ENCODE measurements at places on chromosomes 6 and 20. TPM values are rescaled to one million over a fixed set of nuclear protein-coding genes. Genes with fewer than 3 reads are reported as not detected.

DNA sequence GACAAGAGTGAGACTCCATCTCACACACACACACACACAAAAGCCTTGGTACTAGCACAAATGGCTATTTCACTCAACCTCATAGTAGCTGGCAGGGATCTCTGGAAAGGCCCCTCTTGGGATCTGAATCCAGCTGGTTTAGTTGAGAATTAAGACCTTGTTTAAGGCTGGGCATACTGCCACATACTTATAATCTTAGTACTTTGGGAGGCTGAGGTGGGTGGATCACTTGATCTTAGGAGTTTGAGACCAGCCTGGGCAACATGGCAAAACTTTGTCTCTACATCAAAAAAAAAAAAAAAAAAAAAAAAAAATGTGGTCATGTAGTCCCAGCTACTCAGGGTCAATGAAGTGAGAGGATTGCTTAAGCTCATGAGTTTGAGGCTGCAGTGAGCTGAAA lies 628.3 kb downstream of the MMUT start:
- no peak for DNase-seq

ZCCHC3 gene
- 15.4 TPM for total RNA-seq

- no peak for DNase-seq
Measured at GRCh38 chr20:23441850-23442313, 2.4 kb downstream of the CSTL1 start.

DNA sequence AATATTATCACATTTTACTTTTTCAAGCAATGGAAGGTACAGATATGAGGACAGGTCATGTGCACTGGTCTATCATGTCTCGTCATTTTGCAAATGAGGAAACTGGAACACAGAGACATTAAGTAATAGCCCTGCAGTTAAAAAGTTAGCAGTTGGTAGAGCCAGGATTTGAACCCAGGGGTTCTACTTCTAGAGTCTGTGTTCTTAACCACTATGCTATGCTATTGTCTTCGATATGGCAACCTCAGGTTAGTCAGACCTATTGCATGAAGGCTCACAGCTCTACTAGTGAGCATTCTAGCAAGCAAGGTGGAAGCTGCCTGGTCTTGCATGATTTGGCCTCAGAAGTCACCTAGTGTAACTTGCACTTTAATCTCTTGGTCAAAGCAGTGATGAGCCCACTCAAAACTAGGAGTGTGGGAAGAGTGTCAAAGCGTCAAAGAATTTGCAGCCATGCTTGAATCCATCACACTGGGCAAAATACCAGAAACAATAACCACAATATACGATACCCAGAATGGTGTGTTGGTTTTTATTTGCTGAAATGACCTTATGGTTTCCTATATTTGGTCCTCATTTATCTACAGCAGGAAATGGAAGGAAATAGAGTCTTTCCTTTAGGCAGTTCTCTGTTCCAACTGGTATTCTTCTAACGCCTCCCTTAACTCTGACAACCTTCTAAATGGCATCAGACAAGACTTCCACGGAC lies 20.4 kb upstream of the BMP2 start:
- DNase-seq: no peak

- no peak for DNase-seq
Measured at GRCh38 chr6:138374815-138375214, 2.9 kb upstream of the SMIM28 start.

TBXT gene
- total RNA-seq: not detected

GRCh38 chr6:159529934-159530333 lies 163.1 kb downstream of the SOD2 start:
- no peak for DNase-seq

- DNase-seq: no peak
Measured at GRCh38 chr6:57263739-57264138, 41.6 kb upstream of the RAB23 start.
